Ecto neural progenitor cell (in vitro differentiated cells): ENCODE measurements at places on chromosomes 6 and 20.
A peak's percentile ranks its signal among the peaks of the same experiment; 100 is the strongest.

- peak; percentile 76 for DNase-seq
Observed at GRCh38 chr20:63941282-63942081, 14.7 kb downstream of the UCKL1 start.

GRCh38 chr6:135226537-135226936, 45.4 kb downstream of the MYB start:
- DNase-seq = no peak

- no peak for DNase-seq
Observed at GRCh38 chr20:40869218-40870147, 159.1 kb upstream of the TOP1 start.

DNA sequence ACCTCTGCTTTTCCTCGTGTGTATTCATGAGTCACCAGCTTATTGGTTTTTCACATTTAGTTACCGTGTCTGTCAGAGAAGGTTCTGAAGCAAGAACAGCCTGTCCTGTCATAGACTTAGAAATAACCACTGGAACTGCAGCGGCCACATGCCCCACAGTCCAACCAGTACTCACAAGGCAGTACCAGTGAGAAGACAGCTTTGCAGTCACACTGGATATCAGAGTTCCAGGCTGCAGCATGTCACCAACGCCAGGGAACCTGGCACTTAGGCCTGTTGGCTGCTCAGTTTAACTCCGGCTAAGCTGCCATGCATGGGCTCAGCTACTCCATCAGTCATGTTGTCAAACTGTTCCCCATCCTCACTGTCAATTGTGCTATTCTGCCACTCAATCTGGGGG, 40.1 kb downstream of the ADNP start:
- no peak for DNase-seq

DNA sequence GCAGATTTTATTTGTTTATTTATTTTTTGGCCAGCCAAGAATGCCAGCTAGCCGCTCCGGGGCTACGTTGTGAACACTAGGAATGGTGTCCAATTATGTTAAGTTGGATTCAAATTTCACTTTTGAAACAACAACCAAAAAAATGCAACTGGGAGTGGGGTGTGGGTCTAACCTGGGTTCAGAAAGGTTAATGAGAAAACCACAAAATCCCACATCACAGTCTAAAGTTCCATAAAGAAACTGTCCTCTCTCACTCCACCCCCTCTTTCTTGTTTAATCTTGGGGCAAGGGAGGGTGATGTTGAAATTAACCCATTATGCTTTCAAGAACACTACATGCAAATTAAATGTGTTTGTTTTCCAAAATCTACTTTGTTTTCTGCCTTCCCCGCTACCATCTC, 77.2 kb downstream of the LINC00237 start:
- DNase-seq = no peak

GRCh38 chr6:45686841-45687569, 309.3 kb upstream of the SUPT3H start:
- no peak for DNase-seq

DNA sequence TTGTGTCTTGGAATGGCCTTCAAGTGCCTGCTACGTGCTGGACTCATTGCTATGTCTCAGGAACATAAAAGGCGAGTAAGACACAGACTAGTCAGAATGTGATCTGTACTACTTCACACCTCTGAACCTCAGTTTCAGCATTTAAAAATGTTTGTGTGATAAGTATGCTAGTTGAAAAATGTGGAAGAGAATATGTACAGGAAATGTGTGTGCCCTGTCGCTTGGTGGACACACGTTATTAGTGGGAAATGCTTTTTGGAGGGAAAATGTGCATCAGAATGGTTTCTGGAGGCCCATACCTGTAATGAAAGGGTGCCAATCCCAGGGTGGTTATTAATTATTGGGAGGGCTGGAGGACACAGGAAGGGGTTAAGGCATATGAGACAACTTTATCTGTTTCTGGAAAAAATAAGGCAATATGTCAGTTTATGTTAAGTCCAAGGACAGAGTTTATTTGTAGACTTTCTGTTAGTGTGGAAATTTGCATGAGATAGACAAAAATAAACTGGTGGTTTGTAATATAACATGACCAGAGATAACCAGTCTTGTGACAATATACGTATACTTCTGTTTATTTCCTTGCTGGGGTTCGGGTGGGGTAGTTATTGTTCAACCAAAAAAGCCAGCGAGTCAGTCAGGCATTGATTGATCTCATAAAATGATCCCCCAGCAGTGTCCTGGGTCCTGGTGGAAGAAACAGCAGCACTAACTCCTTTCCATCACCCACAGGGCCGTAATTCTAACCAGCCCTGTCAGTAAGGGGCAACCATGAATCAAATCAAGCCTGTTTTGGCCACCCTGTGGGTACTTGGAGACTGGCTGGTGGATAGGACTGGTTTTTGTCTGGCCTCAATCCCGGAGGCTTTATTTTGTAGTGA, 117.9 kb downstream of the JARID2 start:
- no peak for DNase-seq

DNA sequence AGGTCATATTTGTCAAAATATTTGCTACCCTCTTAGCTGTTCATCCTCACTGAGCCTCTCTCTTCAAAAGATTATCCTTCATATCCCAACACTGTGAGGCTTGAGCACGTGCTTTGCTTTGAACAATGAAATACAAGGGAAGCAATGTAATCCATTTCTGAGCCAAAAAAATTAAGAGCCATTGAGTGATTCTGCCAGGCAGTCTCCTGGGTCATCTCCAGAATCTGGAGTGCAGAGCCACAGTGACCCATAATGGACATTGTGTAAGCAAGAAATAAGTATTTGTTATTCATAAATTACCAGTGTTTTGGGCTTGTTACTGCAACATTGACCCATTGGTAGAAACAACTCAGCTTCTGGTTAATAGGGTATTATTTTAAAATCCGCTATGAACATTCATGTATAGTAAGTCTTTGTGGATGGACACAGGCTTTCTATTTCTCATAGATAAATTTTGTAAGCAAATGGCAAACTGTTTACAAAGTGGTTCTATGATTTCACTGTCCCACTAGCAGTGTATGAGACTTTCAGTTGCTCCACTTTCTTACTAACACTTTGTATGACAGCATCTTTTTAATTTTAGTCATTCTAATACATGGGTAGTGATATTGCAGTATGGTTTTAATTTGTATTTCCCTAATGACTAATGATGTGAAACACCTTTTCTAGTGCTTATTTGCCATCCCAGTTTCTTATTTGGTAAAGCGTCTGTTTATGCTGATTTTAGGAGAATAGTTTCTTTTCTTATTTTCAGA, 358.2 kb downstream of the PLCB1 start:
- DNase-seq = no peak

- DNase-seq = no peak
Observed at GRCh38 chr6:16623731-16624130, 137.5 kb downstream of the ATXN1 start.

DNA sequence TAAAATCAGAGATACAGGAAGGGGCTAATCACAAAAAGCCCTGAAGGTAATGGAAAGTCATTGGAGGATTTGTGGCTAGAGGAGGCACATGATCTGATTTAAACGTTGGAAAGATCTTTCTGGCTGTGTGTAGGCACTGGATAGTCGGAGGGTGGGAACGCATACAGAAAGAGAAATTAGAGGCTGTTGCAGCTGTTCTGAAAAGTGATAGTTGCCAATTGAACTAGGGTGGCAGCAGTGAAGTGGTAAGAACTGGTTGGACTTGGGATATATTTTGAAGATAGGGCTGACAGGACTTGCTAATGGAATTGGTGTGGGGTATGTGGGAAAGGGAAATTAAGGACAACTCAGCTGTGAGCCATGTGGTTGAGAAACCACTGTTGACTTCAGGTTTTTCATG, 223.6 kb downstream of the OGFRL1 start:
- no peak for DNase-seq

DNA sequence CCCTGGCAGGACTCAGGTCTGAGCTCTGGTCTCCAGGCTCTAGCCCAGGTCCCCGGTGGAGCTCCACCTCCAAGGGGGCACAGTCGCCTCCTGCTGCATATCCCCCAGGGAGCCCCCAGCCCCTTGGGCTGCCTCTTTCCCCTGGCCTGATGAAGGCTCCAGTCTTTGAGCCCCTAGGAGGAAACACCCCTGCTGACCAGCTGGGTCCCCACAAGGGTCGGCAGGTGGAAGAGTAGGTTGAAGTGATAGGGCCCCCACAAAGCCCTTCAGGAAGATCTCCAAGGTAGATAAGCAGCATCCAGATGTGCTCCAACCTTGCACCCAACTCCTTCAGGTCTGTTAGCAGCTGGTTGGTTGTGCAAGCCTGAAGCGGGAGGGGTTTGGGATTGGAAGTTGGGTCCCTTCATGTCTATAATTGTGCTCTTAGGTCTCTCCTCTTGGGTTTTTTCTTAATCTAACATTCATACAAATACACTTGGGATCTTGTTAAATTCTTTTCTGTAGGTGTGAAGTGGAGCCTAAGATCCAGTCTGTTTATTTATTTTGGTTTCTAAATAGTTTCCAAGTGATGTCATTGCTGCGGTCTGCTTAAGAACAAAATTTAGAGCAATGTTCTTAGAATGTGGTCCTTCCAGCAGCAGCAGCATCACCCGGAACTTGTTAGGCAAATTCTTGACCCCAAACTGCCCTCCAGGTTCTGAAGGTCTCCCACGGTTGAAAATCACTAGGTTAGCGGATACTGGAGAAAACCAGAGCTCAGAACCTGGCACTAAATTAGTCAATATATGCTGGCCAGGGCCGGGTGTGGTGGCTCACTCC, 5.1 kb downstream of the UBE2C start:
- DNase-seq = no peak

DNA sequence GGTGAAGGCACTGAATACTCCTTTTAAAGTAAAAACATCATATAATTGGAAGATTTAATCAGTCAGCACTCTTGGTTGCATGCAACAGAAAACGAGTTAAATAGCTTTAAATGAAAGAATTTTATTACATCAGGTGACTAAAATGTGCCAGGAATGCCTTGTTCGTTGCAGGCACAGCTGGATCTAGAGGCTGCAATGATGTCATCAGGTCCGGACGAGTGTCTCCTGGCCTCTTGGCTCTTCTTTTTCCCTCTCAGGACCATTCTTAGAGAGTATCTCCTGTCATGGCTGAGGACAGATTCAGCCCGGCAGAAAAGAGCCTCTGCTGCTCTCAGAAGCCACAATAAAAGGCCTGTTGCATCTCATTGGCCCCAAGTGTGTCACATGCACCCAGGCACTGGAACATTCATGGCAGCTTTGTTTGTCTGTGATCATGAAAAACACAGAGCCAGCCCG, 510.7 kb upstream of the SULF2 start:
- no peak for DNase-seq

DNA sequence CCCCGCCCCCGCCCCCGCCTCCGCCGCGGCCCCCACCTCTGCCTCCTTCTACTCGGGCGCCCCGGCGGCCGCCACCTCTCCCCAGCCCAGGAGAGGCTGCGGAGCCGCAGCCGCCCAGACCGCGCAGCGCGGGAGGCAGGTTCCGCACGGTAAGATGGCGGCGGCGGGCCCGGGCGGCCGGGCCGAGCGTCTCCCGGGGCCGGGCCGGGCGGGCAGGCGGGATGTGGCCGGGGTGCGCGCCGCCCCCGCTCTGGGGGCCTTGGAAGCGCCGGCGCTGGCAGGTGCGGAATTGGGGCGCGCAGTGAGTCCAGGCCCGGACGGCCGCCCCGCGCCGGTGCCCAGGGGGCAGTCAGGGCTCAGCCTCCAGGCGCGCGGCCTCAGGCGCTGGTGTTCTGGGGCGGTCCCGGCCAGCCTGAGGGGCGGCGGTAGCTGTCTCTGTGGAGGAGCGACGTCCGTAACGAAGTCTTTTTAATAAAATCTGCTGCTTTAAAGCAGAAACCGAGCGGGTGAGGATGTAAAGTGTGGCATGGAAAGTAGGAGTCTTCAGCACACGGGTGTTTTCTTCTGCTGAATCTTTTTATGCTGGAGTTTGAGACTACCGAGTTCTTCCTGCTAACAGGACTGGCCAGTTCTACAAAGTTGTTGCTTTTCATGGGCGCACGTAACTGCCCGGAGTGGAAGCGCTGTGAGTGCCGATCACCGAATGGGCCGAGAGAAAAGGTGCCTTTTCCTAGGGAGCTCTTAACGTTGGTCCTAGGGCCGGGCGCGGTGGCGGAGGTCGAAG, at the start of gene GID8:
Gene GID8 (plus strand): TSS at position 43 of the 784 bp plus-strand sequence. CDS start 3,356 bp downstream, outside the sequence.
- no peak for DNase-seq

- DNase-seq = no peak
Observed at GRCh38 chr6:36674942-36675341, 3.6 kb upstream of the CDKN1A start.

GRCh38 chr20:14550655-14551054, 213.2 kb upstream of the FLRT3 start:
- no peak for DNase-seq

DNA sequence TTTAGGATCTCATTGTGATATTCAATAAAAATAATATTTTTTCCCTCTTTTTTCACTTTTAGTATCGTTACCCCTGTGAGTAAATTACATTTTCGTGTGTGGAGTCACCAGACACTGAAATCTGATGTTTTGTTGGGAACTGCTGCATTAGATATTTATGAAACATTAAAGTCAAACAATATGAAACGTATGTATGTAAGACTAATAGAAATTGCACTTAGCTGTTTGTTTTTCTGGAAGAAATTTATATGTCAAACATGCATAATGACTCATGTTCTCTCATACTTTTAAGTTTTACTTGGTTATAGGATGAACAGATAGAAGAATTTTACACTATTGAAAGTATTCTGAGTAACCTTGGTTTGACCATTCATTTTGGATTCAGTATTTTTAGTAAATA, 49.4 kb downstream of the ITCH start:
- no peak for DNase-seq

DNA sequence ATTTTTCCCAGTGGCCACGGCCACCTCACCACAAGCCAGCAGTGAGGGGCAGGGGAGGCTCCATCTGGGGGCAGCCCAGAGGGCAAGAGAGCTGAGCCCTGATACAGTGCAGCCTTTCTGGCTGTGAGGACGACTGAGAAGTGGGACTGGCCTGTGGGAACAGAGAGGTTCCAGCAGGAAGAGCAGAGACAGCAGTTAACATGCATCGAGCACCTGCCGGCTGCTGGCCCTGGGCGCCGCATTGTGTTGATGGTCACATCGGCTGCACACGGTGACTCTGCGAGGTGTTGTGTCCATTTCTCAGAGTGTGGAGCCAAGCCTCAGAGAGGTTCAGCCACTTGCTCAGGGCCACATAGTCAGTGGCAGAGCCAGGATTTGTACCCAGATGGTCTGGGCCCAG, 9.8 kb downstream of the FOXS1 start:
- DNase-seq = no peak

DNA sequence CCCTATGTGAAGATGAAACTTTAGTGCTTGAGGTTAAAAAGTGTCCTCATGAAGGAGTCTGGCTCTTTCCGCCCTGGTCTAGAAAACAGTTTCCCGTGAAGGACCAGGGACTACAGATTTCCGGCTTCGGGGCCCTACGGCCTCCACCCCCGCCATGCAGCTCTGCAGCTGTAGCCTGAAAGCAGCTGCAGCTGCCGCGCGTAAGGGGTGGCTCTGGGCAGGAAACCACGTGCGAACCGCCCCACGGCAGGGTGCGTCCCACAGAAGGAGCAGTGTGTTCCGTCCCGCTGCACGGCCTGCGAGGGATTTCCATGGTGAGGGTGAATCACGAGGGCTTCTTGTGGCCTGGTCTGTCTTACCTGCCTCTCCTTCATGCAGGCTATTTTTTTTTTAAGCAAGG, 117.0 kb downstream of the ERMARD start:
- no peak for DNase-seq

- no peak for DNase-seq
Observed at GRCh38 chr6:18276610-18277236, 12.4 kb upstream of the DEK start.

- DNase-seq = no peak
Observed at GRCh38 chr6:84791233-84791632, 26.8 kb upstream of the TBX18 start.

GRCh38 chr20:17504066-17504897, 26.9 kb downstream of the BFSP1 start:
- no peak for DNase-seq

GRCh38 chr6:25652007-25652515, at the start of gene SCGN:
TSS of gene SCGN (plus strand) at chr6:25652215. CDS start at chr6:25652404, 189 bp downstream.
- peak; percentile 86 for DNase-seq
